Sigmoid colon (tissue), 7 donors: ENCODE measurements at places on chromosomes 16 and 17. TPM values are rescaled to one million over a fixed set of nuclear protein-coding genes. Genes with fewer than 3 reads are reported as not detected.

PLA2G10 gene
- 29.4 TPM for polyA plus RNA-seq

SDR42E2 gene
- 0.04 TPM for polyA plus RNA-seq

KIF2B gene
- not detected for polyA plus RNA-seq

TUBB3 gene
- 23.5 TPM for polyA plus RNA-seq

KCNJ16 gene
- not detected for polyA plus RNA-seq
